HFFc6 (cell line): ENCODE measurements at places on chromosomes 4 and X. TPM values are rescaled to one million over a fixed set of nuclear protein-coding genes. Genes with fewer than 3 reads are reported as not detected.

Gene F9
- not detected in 3 replicates for total RNA-seq

Gene SCML2
- total RNA-seq = 0.94 to 2.7 TPM (median 2.1 TPM) in 3 replicates

Gene ITGB1BP2
- total RNA-seq = 0.51 to 0.61 TPM (median 0.51 TPM) in 3 replicates

DNA sequence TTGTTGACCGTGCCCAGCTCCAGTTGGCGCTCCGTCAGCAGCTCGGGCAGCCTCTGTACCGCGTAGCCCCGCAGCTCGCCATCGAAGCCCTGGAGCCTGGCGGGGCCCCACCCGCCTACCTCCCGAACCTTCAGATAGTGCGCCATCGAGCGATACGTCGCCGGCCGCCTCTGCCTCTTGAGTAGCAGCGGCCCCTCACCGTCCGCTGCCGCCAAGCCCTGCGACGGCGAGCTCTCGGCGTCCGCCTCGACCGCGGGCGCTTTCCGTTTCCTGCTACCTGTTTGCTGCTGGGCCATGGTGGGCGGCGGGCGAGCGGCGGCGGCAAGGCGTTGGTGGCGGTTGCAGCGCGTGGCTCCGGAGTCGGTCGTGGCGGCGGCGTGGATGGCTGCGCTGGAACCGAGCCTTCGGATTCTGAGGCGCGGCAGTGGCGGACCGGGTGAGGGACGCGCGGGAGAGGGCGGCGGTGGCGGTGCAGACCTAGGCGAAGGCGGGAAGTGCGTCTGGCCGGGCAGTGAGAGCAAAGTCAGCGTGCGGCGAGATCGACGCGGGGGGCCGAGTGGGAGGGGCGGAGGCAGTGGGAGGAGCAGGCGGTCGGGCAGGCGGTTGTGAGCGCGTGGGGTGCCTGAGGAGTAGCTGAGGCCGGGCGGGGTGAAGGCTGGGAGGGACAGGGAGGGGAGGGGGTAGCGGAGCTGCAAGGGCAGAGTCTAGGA, at the start of gene DCAF12L1:
DCAF12L1 (minus strand) TSS at position 502 of the 710 bp plus-strand sequence; CDS start at position 296, 206 bp downstream.
- DNase-seq = no peak

DNA sequence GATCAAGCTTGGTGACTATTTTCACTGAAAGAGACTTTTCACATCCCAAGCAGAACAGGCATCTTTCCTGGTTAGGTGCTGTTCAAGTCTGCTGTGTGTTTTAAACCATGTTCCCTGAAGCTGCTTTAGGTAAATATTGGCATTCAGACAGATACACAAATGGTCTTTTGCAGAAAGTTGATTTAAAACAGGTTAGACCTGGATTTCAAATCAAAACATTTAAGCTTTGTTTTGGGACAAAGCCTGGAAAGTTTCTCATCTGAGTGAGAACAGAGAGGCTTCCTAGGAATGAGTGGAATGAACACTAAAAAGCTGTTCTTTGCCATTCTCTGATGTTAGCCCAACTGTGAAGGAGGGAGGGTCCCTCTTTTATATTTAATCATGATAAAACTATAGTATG, 10.1 kb downstream of the ANXA3 start:
- DNase-seq = no peak

Gene VEGFC
- 303 to 345 TPM (median 342 TPM) in 3 replicates for total RNA-seq

DNA sequence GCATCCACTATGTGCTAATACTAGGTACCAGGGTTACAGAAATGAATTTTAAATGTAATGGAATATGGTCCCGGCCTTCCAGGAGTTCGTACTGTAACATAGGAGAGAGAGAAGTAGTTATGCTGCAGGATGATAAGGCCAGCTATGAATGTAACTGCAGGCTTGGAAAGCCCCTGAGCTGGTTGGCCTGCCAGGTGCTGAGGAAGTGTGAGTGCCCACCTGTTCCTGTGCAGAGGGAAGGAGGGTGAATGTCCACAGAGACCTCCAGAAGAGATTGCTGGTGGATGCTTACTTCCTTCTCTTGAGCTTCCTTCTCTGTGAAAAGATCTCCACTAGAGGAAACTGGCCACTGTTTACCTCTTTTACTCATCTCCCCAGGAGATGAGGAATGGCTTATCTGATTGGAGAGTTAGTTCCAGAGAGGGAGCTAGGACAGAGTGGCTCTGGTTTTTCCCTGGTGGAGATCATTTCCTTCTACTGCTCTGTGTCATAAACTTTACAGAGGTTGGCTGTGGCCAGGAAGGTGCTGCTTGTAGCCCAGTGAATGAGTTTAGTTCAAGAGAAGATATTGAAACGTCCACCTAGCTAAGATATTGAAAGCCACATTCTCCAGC, 114.0 kb upstream of the LNX1 start:
- peak; percentile 16 for DNase-seq

- DNase-seq = no peak
These were observed 45.5 kb upstream of the PROM1 start for GRCh38 chr4:16129336-16129735.

DNA sequence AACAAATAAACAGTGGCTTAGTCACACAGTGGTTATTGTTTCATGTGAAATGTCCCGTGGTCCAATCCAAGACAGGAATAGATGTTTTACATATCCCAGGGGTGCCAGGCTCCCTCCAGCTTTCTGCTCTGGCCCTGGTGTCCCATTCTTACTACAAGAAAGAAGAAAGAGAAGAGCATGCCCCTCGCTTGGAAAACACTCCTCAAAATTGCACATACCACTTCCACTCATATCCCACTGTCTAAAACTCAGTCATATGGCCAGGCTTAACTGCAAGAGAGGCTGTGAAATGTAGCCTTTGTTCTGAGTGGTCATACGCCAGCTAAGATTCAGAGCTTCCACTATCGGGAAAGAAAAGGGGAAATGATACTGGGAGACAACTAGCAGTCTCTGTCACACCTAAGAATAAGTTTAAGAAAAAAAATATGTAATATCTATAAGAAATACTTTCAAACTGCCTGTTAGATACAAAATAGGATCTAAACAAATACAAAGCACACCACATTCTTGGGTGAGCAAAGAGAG, 306.8 kb upstream of the FAM241A start:
- DNase-seq = no peak

DNA sequence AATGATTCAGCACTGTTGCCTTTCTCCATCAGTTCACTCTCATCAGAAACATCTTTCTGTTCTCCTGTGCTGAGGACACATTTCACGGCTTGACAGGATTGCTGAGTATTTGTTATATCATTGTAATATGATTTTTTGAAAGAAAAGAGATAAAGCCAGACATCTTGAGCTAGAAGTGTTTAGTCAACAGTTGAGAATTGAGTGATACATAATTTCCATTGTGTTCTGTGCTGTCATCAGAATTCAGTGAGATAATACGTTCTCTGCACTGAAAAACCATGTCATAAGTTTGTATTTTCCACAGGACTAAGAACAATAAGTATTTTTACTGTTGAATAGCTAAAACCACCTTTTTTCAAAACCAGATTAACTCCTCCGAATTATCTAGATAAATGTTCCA, 50.2 kb upstream of the GPRIN3 start:
- no peak for DNase-seq

- DNase-seq = no peak
These were observed 366.3 kb downstream of the TLL1 start for GRCh38 chr4:166239354-166239753.

GRCh38 chr4:145716661-145717200, 36.8 kb downstream of the C4orf51 start:
- DNase-seq = no peak

DNA sequence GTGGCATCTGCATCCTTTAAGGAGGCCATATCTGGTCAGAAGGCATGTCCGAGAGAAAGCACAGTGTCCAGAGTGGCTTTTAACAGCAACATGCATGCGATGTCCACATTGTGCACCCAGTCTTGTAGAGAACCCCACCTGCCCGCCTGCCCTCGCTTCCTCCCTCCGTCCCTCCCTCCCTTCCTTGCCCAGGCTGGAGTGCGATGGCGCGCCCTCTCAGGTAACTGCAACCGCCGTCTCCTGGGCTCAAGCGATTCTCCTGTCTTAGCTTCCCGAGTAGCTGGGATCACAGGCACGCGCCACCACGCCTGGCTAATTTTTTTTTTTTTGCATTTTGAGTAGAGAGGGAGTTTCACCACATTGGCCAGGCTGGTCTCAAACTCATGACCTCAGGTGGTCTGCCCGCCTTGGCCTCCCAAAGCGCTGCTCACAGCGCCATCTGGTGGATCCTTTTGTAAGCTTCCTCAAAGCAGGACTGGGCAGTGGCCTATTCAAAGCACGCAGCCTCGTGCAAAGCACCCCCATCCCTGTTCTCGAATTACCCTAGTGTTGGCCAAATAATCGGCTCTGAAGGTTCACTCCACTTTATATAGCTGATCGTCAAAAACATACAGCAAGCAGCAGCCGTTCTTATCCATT, 15.0 kb downstream of the BRCC3 start:
- no peak for DNase-seq

Gene ARSJ
- total RNA-seq = 32.0 to 40.6 TPM (median 38.2 TPM) in 3 replicates

DNA sequence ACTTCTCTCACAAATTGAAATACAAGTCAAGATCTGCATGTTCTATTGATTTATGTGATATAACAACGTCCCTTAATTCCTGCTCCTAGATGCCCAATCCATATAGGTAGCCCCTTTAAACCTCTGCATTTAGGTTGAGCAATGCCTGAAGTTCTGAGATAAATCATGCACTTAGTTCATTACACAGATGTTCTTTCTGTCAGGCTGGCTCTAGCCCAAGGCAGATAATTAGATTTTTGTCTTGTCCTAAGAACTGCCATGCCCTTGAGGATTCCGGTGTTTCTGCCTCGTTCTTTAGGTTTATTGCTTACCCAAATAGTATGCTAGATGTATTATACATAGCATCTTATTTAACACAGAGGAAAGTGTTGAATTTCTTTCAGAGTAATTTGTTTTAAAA, 143.1 kb downstream of the TRAM1L1 start:
- DNase-seq = no peak

DNA sequence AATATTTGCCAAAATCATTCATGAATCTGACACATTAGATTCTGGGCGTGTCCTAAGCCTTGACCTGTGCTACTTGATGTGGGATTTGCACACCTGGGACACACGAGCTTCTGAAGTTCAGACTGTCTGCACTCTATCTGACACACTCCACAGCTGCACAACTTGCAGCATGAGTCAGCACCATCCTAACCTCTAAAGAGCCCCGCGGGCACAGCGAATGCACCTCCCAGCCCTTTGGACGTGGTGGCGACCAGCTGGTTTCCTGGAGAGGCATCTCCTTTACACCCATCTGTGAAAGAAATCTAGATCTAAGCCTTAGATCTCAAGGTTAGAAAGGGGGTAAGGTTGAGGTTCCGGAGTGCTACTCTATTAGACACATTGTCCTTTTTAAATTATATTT, 69.2 kb downstream of the SORBS2 start:
- no peak for DNase-seq

GRCh38 chrX:64187762-64188150, 17.8 kb downstream of the AMER1 start:
- no peak for DNase-seq

Gene FGF5
- 248 to 545 TPM (median 339 TPM) in 3 replicates for total RNA-seq

Gene CXCL6
- total RNA-seq = 0.12 to 0.16 TPM in 2 of 3 replicates, not detected in the other

GRCh38 chr4:150584111-150584915, 2.4 kb downstream of the MAB21L2 start:
- no peak for DNase-seq

- no peak for DNase-seq
These were observed 261.6 kb downstream of the SPATA18 start for GRCh38 chr4:52312722-52313121.

Gene SOD3
- 14.3 and 16.9 TPM in 2 replicates for total RNA-seq

- DNase-seq = peak; percentile 1
These were observed 445 bp downstream of the AP1S2 start for GRCh38 chrX:15854080-15854655.

Gene SYN1
- 0.05 to 0.22 TPM in 2 of 3 replicates, not detected in the other for total RNA-seq

- no peak for DNase-seq
These were observed 727.4 kb downstream of the FAM133A start for GRCh38 chrX:94401426-94401825.

DNA sequence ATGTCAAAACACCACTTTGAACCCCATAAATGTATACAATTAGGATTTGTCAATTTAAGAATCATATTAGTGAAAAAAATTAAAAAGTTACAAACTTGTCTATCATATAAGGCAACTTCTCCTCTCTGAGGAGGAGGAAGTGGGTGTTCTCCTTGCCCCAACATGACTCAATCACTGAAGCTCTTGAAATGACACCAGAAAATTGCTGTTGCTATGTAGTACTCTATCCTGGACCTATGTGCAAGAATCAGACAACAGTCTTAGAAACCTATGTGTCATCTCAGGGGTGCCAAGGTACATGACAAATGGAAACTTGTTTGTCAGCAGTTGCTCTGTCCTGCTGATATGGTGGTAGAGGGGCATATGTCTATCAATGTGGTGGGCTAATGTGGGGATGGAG, 47.7 kb downstream of the HMGB3 start:
- no peak for DNase-seq

Gene ZBTB49
- total RNA-seq = 2.9 to 3.6 TPM (median 3.2 TPM) in 3 replicates

GRCh38 chr4:174873931-174874330, 44.2 kb upstream of the ADAM29 start:
- no peak for DNase-seq

GRCh38 chrX:44785652-44786051, 58.2 kb upstream of the DUSP21 start:
- DNase-seq = peak; percentile 80

DNA sequence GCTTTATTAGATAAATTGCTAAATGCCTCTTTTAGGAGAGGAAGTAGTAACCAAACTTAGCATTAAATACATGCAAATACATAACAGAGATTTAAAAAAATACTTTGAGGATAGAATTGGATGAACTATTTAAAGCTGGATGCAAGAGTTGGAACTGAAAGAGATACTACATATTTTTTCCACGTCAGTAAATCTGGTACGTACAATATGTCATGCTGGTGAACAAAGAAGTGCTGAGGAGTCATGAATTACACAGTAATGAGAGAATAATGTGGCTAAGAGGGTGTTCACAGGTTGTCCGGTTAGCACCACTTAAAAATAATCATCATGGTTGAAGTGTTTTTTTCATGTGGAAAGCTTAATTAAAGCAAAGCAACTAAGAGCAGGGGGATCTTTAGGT, 184.1 kb upstream of the FRMPD4 start:
- no peak for DNase-seq

DNA sequence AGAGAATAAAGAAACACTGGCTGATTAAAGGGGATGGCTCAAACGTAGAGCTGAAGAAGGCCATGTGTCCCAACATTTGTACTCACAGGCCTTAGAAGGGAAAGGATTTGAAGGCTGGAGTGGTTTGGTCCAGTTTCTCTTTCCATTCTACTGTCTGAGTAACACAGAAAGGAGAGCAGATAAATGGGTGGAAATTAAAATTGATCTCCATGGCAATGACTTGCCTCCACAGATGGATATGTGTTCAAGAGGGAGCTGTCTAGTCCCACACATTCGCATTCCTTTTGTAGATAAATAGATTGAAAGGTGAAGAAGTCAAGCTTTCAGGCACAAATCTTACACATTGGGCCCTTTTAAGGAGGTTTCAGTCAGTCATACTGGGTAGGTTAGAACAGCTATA, 74.6 kb downstream of the DOCK11 start:
- DNase-seq = no peak
